GM20000 (cell line): ENCODE measurements at places on chromosomes 3 and 15.

- no peak for DNase-seq
Observed at GRCh38 chr15:28933710-28934445, 48.1 kb downstream of the APBA2 start.

- DNase-seq: no peak
Observed at GRCh38 chr15:50636146-50636545, 50.5 kb downstream of the TRPM7 start.

- peak; percentile 41 for DNase-seq
Observed at GRCh38 chr3:160006282-160007163, 17.9 kb downstream of the IL12A start.

DNA sequence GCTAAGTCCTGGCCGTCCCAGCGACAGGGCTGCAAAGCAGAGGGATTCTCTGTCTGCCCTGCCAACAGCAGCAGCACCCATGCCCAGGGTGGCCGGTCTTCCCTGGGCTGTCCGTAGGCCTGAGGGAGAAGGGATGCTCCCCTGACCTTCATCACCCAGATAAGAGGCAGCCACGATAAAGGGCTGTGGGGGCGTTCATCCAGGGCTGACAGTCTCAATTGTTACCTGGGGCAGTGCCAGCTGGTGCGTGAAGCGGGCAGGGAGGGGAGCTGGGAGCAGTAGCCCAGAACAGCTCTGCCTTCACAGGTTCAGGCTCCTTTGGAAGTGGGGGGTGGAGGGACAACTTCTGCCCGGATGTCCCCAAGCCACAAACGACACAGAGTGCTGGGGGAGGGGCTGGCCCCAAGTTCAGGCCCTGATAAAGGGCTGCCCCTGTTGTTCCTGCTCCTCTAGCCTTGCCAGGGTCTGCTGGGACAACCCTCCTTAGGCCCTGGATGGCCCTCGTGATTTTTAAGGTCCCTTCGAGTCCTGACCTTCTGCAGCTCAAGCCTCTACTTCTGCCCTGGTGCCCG lies 94.7 kb downstream of the RAB11A start:
- no peak for DNase-seq

GRCh38 chr3:94146455-94146854 lies 83.6 kb downstream of the NSUN3 start:
- no peak for DNase-seq

DNA sequence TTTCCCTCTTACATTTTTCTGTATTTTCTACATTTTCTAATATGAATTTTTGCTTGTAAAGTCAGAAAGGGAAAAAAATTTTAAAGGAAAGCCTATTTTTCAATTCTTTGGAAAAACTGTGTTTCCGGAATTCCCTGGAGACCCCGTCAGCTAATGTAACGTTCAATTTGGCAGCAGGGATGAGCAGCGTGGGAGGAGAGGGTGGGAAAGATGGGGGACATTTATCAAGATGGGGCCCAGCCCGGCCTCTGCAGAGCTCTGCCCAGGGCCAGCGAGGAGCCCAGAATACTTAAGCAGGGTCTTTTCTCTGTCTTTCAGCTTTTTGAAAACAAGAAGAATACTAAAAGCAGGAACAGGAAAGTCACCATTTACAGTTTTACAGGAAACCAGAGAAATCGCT lies 129.0 kb downstream of the LRRK1 start:
- DNase-seq: no peak

DNA sequence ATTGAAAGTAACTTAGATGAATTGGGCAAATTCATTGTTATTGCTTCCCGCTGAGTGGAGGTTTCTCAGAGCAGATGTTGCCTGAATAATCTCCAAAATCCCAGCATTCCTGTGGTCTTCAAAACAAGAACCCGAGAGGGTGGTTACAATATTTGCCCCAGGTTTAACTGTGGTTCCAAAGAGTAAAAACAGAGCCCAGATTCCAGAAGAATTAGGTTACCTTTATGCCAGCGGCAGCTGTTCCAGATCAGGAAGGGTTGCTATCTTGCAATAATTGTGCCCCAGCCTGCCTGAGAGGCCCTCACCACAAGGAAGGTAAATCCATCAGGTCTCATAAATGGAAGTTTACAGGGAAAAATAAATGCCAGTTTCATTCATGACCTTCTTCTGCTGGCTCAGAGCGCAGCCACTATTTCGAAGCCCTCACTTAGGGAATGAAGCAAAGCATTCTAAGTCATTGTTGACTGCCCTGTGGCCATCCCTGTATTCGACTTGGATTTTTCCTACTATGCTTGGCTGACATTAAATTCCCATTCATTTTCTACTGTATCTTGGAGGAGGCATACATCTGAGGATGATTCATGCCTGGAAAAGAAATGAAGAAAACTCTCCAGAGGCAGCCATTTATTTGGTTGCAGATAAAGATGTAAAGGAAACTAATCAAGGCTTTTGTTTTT lies 54.6 kb downstream of the SSUH2 start:
- no peak for DNase-seq

DNA sequence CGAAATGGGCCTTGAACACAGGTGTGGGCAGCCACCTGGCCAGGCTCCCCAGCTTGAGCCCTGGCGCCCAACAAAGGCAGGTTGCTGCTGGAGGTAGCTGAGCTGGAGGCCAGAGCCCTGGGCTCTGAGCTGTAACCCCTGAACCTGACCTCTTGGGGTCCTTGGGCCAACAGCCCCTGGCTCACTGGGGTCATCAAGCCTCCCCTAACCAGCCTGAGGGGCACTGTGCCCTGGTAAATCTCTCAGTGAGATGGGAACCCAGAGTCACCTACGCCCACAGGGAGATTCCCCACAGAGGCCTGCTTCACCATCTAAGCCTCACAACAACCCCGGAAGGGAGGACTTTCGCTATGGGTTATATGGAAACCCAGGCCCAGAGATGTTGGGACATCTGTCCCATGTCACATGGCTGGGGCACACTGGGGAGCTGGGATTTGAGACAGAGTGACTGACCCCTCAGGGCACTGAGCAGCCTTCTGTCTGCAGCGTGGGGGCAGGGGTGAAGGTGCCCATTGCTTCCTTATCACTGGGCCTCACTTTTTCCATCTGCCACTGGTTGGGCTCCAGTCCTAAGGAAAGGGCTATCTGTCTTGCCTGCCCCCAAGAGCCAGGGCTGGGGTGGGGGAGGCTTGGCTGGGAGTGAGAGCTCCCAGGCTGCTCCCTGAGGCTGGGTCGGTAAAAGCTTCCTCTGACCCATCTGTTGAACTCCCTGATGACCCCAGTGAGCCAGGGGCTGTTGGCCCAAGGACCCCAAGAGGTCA lies 59.1 kb downstream of the IQSEC1 start:
- no peak for DNase-seq

DNA sequence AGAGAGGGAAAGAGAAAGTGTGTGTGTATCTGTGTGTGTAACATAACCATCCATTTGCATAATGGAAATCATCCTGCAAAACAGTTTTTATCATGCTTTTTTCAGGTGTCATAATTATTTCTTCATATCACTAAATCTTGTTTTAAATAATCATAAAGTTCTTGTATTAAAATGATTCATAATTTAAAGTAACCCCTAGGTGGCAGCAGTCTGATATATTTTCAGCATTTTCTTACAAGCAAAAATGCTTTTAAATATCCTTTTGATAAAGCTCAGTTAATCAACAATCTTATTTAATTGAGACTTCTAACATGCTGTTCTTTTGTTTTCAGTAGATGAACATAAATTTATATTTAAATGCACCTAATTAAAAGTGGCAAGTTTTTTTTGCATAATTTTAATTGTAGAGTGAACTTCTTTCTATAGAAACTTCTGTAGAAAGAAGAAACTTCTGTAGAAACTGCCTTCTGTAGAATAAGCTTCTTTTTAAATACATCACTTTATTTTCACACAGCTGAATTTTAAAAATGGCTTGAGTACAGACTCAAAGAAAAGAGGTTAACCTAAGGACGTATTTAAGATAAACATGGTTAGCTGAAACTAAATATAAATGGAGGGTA lies 72.5 kb downstream of the OPA1 start:
- no peak for DNase-seq

DNA sequence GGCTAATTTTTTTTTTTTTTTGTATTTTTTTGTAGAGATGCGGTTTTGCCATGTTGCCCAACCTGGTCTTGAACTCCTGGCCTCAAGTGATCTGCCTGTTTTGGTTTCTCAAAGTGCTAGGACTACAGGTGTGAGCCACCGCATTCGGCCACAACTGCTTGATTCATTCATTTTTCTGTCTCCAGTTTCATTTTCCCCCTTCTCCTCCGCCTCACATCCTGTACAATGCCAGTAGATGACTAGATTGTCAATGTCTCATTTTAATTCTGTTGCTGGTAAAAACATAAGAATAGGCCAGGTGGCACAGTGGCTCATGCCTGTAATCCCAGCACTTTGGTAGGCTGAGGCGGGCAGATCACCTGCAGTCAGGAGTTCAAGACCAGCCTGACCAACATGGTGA lies 12.0 kb upstream of the ZNF592 start:
- DNase-seq: peak; percentile 68

- DNase-seq: no peak
Observed at GRCh38 chr3:135965129-135965505, 411 bp upstream of the PPP2R3A start.

GRCh38 chr3:15211937-15212336 lies 5.9 kb downstream of the CAPN7 start:
- DNase-seq: no peak

- DNase-seq: no peak
Observed at GRCh38 chr15:85927931-85928537, 133.3 kb upstream of the KLHL25 start.

GRCh38 chr3:40741729-40742128 lies 217.0 kb downstream of the ZNF621 start:
- no peak for DNase-seq

GRCh38 chr15:31459400-31459748 lies 132.7 kb downstream of the KLF13 start:
- DNase-seq: no peak

GRCh38 chr3:73832426-73832825 lies 207.7 kb upstream of the PDZRN3 start:
- DNase-seq: no peak

DNA sequence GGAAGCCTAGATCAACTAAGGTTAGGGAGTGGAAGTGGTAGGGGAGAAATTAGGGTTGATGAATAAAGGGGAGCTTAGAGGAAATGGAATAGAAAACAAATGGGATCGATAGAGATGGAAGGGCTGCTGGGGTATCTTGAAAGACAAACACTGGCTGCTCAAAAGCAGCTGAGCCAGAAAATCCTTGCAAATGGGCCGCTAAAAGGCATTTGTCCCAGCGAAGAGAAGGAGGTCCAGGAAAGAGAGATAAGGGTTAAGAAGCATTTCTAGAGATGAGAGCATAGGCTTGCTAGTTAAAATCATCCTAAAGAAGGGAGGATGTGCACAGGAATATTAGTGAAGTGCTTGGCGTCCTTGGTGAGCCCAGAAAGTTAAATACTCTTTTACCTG lies 258.0 kb upstream of the CBLB start:
- DNase-seq: no peak

DNA sequence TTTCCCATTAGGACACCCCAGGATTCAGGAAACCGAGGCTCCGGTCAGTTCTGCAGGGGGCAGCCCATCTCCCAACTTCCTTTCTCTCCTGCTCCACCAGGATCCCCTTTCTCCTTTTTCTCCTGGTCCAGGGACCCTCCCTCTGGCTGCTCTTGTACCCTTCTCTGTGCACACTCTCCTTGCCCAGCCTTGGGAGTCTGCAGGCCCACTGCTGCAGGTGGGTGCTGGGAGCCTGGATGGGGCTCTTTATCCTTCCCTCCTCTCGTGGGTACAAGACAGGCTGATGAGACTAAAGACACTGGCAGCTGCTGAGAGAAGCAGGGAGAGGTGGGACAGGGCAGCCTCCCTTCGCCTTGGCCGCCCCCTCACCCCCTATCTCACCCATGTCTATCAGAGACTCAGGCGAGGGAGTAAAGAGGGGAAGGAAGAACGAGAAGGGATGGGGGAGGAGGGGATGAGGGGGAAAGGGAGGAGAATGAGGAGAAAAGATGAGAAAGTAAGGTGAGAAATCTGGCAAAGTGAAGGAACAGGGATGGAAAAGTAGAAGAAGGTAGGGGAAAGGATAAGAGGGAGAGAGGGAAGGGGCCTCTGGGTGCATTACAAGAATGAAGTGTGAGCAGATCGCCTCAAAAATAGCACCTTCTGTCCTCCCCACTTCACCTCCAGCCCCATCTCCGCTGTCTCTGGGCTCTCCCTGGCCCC lies 45.2 kb downstream of the ITGA11 start:
- DNase-seq: no peak

DNA sequence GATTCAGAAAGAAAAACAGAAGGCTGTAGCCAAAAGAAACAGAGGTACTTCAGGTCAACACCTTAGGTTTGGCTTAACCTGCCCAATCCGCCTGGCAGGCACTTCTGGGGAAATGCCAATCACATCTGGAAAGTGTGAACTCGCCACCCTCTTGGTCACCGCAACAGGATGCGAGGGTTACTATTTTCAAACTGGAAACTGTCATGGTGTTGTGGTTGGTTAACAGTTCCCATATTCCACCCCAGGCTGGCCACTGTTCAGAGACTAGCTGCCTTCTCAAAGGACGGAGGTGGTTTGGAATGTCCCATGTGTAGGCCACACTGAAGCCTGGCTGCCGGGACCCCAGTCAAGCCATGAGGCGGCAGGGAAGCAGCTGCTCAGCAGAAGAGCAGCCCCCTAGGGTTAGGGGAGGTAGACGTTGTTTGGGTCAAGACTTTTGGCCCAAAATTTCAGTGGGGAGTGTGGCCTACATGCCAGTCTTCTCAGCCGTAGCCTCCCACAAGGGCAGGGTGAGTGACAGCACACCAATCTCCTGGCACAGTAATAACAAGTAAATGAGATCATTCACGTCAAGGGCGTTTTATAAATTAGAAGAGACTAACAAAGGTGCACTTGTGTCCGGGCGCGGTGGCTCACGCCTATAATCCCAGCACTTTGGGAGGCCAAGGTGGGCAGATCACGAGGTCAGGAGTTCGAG lies 54.6 kb downstream of the UMPS start:
- DNase-seq: no peak

GRCh38 chr15:93182703-93183205 lies 93.7 kb upstream of the RGMA start:
- DNase-seq: no peak

DNA sequence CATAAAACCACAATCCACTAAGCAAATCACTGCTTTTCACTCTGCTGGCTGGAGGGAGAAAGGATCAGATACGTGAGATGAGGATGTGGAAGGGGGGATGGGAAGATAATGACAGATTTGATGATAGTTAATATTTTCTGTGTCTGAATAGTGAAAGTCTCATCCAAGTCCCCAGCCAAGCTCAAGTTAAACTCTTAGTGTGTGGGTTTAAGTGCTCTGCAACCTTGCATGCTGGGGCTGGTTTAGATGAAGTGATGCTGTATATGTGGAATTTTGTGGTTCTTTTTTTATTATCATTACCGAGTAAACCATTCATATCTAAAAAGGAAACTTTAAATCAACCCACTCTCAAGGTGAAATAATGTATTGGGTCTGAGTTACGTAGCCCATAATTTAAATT lies 111.0 kb downstream of the TPRG1 start:
- no peak for DNase-seq

GRCh38 chr15:90885432-90886290 lies 1.4 kb downstream of the FES start:
- DNase-seq: peak; percentile 84
